SK-MEL-5 (cell line): ENCODE measurements at places on chromosomes 2 and 18.

DNA sequence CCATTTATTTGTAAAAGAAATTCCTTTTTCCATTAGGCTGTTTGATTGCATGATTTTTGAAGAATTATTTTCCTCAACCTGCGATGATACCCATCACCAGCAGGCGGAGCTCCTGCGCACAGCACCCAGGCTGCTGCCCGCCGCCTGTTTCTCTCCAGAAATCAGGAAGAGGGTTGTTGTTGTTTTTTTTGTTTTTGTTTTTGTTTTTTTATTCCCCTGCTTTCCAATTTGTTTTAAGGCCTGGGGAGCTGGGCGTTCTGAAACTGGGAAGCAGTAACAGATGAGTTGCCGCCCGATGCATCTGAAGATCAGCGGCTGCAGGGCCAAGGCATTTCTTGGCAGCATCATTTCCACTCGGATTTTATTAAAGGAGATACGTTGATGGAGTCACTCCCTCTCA, 132.1 kb downstream of the MBP start:
- DNase-seq = peak; percentile 54

DNA sequence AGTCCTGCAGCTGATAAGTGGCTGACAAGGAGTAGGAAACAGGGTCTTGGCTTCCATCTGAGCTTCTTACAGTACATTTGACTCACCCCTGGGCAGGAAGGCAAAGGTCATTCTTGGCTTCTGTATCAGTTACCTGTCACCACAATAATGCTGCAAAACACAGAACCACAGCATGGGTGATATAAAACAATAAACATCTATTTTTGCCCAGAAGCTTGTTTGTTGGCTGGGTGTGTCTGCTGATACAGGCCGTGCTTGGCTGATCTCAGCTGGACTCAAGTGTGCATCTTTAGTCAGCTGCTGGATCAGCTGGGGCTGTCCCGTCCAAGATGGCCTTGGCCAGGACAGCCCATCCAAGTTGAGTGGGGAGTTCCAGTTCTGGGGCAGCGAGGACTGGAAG, 34.7 kb downstream of the ONECUT2 start:
- no peak for DNase-seq

DNA sequence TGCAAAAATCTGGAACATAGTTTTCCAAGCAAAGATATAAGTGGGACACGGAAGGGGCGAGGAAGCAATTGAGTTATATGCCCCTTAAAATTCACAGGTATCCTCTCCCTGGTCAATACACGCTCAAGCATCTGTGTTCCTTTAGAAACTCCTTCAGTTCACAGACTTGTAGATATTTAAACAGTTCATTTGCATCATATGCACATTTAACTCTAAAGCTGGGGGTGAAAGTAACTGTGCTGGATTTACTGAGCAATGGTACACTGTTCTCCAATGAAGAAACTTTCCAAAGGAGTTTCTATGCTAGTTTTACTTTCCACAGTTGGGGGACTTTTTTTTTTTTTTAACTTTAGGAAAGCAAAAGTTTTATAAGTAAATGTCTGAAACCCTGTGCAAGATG, 293.0 kb upstream of the TNP1 start:
- no peak for DNase-seq

- no peak for DNase-seq
These were observed 15.7 kb downstream of the STK39 start for GRCh38 chr2:168231609-168232241.

DNA sequence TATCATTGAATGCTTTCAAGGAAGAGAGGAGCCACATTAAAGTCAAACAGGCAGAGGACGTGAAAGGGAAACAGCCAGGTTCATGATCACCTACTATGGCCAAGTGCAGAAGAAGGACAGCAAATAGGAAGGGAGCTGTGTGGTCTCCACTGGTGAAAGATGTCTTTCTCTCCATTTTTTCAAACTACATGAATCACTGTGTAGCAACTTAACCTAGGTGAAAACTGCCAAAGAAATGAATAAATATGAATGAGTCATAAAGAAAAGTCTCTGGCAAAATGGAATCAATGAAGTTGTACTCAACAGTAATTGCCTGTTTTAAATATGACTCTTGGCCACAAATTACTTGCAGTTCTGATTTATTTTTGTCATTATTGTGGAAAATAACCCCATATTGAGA, 452.6 kb upstream of the PKDCC start:
- DNase-seq = no peak
